GM12864 (cell line): ENCODE measurements at places on chromosomes 12 and 14.

GRCh38 chr14:73896521-73896920, 9.9 kb downstream of the ZNF410 start:
- DNase-seq, result no peak

- peak; percentile 27 for DNase-seq
These were observed 8.1 kb downstream of the LRRC43 start for GRCh38 chr12:122190842-122191668.

DNA sequence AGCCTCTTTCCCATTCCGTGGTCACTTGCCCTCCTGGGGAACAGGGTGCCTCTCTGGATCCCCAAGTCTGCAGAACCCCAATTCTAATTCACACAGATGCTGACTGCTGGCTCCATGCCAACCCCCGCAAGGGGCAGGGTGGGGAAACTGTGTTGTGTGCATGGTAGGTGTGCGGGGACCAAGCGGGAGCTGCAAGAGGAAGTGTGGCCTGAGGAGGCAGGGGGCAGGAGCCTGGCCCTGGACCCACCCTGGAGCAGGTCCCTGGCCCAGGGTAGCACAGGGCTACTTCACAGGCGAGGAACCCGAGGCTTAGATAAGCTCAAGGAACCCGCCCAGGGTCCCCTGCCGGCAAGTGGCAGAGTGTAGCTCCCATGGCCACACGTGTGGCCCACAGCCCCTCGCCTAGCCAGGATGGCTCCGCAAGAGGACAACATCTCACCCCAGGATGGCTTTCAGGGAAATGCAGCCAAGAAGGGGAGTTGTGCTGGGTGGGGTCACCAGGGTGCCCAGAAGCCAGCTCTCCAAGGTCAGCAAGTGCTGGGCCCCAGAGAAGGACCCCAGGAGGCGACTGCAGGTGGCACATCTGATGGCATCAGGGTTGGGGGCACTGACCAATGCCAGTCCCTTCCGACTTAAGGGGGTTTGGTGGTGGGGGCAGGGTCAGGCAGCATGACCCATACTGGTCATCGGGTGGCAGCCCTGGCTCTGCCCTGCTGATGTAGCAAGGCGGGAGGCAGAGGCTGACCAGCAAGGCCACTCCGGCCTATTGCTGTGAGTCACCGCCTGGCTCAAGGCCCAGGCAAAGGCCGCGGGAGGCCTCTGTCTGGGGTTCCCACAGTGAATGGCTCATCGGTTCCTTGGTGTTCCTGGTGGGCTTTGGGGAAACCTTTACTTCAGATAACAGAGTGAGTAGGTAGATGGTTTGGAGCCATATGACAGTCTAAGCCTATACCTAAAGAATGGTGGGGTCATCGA, 37.3 kb upstream of the EML1 start:
- DNase-seq, result no peak

DNA sequence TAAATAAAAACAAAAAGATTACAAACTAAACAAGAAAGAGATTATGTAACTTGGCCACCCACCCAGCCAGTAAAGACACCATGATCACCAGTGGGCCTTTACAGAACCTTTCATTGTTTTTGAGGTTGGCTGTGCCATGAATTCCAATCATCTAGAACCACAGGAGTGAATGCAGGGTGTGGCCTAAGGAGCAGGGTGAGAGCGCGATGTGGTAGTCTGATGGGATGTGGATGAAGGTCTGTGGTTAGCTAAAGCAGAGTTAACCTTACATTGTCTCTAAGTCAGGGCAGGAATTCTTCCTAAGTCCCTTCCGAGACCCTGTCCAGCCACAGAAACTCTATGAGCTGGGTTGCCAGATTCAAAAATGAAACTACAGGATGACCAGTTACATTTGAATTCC, 54.0 kb upstream of the CDKN3 start:
- DNase-seq, result no peak

GRCh38 chr12:271161-271560, 8.5 kb upstream of the SLC6A13 start:
- DNase-seq, result no peak

- DNase-seq, result no peak
These were observed 110.7 kb downstream of the KIF26A start for GRCh38 chr14:104249089-104249488.

- DNase-seq, result no peak
These were observed 7.0 kb upstream of the RPS26 start for GRCh38 chr12:56034586-56035332.

DNA sequence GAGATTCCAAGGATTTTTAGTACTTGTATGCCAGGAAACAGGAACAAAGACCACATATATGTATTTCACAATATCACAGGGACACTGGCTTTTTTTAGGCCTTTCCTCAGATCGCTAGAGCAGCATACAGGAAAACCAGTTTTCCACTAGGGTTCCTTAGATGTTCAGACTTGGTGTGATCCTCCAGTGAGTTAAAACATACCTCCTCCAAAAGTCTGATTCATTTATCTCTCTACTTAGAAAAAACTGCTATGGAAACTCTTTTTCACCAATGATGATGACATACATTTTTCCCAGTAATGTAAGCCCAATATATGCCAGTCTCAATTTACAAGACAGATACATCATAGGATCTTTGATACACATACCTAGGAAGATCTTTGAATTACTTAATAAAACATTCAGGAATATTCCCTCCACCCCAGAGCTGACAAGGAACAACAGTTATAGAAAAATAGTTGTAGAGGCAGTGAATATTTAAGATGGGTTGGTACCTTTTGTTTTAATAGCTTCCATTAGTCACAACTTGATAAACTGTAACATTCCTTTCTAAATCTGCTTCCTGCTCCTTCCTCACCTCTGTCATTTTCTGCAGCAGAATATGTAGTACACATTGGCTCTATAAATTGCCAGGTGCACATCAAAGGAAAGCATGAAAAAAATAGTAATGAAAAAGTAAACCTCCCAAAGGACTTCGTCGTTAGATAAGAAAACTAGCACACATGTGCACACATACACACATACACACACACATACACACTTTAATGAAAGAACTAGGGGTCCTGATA, 27.5 kb downstream of the BCAT1 start:
- DNase-seq, result no peak

DNA sequence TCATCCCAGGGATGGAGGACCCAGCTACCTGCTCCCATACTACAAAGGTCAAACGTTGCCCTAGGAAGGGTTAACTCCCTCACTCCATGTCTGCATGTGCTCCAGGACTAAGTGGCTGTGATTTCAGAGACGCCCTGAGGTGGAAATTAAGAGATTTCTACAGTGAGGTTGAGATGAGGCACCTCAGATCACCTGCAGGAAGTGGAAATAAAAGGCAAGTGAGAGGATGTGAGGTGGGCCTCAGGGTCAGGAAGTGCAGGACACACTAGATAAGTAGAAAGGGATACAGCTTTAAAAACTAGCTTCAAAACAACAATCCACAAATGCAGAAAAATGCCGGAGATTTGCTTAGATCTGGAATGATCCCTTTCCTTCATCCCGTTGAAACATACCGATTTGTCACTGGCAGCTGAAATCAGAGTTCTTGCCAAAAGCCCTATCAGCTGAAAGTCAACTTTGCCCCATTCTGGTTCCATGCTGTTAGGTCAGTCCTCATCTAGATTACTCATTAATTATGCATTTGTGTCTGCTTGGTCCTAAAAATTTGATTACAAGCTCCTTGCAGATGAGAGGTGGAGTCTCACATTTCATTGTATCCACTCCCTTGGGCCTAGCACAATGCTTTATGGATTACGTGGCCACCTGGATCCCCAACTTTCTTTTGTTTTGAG, 6.6 kb downstream of the PLBD1 start:
- DNase-seq, result no peak

DNA sequence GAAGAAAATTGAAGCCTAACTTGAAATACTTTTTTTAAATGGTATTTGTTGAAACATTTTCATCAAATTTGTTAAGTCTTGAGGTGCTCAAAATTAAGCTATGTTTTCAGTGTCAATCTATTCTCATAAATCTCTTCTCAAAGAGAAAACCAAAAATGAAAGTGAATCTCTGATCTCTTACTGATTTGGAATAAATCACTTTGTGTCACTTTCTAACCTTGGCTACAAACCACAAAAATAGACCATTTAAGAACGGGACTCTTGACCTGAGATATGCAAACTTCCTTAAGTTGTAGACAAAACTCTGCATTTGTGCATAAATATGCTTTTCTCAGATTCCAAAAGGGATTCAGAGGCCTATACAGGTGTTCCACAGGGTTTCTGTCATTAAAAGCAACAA, 192.9 kb downstream of the SEC23A start:
- DNase-seq, result no peak

- DNase-seq, result peak; percentile 58
These were observed 275.0 kb downstream of the AKAP6 start for GRCh38 chr14:32603992-32604565.

DNA sequence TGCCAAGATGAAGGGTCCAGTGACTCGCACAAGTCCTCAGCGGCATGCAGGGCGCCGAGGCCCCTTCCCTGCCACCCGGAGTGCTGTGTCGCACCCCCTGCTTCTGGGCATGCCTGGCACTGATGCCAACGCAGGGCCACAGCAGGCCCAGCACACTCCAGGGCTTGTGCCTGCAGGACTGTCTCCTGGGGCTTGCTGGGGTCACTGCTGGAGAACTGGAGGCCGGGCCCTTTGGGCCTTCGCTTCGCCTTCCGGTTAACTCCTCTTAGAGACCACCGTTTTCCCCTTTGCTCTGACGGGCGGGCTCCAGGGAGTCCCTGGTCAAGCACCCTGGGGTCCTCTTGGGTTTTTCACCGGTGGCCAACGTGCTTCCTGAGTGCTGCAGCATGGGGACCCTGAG, 79.6 kb downstream of the WDR20 start:
- no peak for DNase-seq

GRCh38 chr14:99040711-99041110, 231.3 kb downstream of the BCL11B start:
- DNase-seq, result no peak

- DNase-seq, result no peak
These were observed 1316.3 kb downstream of the TMEM121 start for GRCh38 chr14:106842687-106843086.

DNA sequence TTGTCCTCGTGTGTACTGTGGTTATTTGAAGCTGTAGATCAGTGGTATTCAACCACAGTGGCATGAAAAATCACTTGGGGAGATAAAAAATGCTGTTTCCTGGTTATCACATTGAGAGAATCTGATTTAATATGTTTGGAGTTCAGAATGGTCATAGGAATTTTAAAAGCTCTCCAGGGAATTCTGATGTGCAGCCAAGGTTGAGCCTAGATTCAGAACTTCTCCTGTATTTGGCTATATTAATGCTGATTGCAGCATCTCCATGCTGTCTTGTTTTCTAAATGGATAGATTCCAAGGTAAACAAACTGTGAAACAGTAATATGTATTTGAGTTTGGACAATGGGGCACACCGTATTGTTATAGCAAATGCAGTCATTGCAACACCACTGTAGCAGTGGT, 982.2 kb upstream of the FBXO33 start:
- no peak for DNase-seq
